Mesothelial cell of epicardium (in vitro differentiated cells): ENCODE measurements at places on chromosomes 3 and 15. TPM values are rescaled to one million over a fixed set of nuclear protein-coding genes. Genes with fewer than 3 reads are reported as not detected.

The INSYN1 gene
- 11.7 to 13.2 TPM (median 12.7 TPM) in 3 replicates for total RNA-seq

DNA sequence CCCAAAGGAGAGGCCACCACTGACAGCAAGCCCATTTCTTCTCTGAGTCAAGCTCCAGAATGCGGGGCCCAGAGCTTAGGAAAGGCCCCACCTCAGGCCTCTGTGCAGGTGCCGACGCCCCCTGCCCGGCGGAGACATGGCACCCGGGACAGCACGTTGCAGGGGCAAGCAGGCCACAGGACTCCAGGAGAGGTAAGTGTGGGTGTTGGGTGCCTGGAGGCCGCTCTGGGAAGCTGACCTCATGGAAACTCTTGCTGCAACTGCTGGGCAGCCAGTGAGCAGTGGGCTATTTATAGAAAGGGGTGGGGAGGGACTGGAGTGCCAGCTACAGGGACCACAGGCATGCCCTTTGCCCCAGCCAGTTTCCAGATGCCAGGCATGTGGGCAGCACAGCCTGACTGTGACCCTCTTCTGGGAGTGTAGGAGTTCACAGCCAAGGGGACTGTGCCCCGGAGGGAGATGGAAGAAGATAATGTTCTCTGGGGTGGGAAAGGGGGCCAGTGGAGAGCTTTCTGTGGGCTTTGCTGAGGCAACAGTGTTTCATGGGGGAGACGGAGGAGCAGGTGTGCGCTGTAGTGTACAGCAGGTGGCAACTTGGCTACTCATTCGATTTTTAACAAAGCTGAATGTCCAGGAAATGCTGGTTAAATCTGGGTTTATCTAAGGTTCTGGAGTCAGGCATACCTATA lies 23.7 kb downstream of the ALPK3 start:
- no peak overlapping the region for H3K4me3 ChIP-seq
- H3K4me1 ChIP-seq = no peaks in the 10 kb centered on the region
- H3K27me3 ChIP-seq = no peaks in the 10 kb centered on the region
- H3K27ac ChIP-seq = no peak overlapping the region

DNA sequence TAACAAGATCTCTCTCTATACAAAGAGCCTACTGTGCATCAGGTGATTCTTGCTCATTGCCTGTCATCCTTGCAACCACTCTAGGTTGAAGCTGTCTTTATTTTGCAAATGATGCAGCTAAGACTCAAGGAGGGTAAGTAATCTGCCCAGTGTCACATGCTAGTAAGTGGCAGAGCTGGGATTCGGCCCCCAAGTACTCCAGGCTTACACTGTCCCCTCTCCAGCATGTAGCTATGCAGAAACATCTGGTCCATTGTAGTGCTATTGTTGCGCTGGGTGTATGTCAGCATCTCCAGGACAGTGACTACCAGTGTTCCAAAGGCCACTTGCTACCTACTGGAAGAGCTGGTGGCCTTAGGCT lies 248.9 kb downstream of the SLCO3A1 start:
- no peak overlapping the region for H3K27ac ChIP-seq
- no peaks in the 10 kb centered on the region for H3K36me3 ChIP-seq
- H3K4me3 ChIP-seq = no peak overlapping the region
- no peak for DNase-seq
- peaks cover 22% of the 10 kb centered on the region for H3K27me3 ChIP-seq
- H3K4me1 ChIP-seq = peaks cover 31% of the 10 kb centered on the region

DNA sequence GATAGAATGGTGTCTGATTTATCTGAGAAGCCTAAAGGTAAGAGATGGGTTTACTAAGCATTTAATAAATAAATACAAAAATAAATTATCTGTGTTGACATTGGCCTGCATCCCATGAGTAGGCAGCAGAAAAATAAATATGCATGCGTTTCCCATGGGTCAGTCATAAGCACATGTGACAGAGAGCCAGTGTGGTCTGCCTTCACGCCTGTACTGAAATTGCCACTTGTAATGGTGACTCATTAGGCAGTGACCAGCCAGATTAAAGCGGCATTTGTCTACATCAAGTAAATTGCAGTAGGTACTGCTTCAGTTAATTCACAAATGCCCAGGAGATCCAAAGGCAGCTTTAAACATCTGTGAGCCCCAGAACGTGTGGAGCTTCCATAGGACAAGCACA lies 399.6 kb downstream of the NAALADL2 start:
- DNase-seq = no peak
- H3K36me3 ChIP-seq = peaks cover 2% of the 10 kb centered on the region
- no peak overlapping the region for H3K27ac ChIP-seq
- peaks cover 24% of the 10 kb centered on the region for H3K4me1 ChIP-seq

DNA sequence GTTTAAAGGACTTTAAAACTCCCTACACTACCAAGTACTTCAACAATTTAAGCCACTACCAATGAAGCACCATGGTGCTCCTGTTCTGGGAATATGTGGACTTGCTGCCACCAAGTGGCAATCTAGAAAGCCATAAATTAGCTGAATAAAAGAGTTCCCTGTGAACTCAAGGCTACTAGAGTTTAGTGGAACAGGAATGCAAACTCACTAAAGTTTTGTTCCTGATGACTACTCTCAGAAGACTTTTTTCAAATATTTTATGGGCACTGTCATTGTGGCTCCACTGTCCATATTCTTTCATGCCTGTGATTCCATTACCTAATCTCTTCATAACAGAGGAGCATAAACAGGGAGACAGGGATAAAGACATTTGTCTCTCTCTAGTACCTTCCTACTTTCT lies 63.9 kb downstream of the TMCC1 start:
- no peak overlapping the region for H3K4me3 ChIP-seq
- no peak for DNase-seq
- H3K4me1 ChIP-seq = peaks cover 2% of the 10 kb centered on the region
